Activated CD8-positive, alpha-beta T cell treated with anti-CD3 and anti-CD28 coated beads for 36 hours (primary cell): ENCODE measurements at places on chromosomes 2 and 18.

DNA sequence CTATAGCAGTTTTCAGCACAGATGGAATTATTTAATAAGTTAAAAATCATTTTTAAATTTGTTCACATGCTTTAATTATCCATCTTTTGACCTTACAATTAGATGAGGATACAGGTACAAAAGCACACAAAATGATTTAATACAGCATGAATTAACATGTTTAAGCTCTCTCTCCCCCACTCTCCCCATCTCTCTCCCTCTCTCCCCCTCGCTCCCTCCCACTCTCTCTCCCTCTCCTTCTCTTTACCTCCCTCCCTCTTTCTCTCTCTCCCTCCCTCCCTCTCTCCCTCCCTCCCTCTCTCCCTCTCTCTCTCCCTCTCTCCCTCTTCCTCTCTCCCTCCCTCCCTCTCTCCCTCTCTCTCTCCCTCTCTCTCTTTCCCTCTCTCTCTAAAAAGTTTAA lies 7.6 kb downstream of the NBAS start:
- DNase-seq = no peak

GRCh38 chr2:47602996-47603395 lies 179.9 kb upstream of the MSH6 start:
- DNase-seq = no peak

GRCh38 chr2:189545418-189545817 lies 35.2 kb downstream of the SLC40A1 start:
- DNase-seq = no peak

- DNase-seq = no peak
Observed at GRCh38 chr2:230423851-230424458, 8.0 kb downstream of the SP100 start.

DNA sequence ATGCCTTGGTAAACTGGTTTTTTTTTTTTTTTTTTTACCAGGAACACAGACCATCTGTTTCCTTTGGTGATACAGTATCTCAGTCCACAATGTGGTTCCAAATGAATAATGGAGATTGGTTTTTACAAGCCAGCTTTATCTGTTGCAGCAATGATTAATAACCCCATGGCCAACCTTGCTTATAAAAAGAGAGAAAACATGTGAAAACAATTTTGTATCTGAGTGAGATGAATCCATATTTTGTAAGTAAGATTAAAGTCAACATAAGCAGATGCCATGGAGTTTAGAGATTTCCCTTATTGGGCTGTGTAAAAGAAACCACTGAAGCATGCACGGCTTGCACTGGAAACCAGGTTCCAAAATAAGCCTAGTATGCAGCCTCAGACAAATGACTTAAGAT lies 108.6 kb upstream of the CNTNAP5 start:
- DNase-seq = no peak

- DNase-seq = no peak
Observed at GRCh38 chr2:221716426-221717303, 144.6 kb upstream of the EPHA4 start.

- DNase-seq = no peak
Observed at GRCh38 chr2:201833781-201834180, 27.4 kb downstream of the CDK15 start.

- DNase-seq = no peak
Observed at GRCh38 chr2:20744366-20745335, 77.7 kb downstream of the GDF7 start.

- no peak for DNase-seq
Observed at GRCh38 chr2:180662521-180662920, 317.9 kb upstream of the UBE2E3 start.

DNA sequence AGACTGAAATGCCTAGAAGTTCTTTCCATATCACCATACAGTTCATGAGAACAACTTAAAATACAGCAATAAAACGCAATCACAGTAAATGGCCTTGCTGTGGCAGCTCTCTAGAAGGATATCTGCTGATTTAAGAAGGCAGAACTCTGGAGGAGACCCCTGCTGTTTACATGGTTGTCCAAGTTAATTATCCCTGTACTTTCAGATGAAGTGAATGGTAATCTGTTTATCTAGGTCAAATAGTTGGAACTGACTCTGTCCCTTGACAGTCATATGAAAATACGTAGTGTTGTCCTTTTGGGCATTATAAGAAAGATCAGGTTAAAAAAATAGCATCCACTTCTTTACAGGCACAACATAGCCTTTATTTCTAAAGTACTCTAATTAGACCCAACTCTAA lies 115.6 kb downstream of the COLEC12 start:
- no peak for DNase-seq
